ENCODE measurements at places on chromosomes 11 and 22.

DNA sequence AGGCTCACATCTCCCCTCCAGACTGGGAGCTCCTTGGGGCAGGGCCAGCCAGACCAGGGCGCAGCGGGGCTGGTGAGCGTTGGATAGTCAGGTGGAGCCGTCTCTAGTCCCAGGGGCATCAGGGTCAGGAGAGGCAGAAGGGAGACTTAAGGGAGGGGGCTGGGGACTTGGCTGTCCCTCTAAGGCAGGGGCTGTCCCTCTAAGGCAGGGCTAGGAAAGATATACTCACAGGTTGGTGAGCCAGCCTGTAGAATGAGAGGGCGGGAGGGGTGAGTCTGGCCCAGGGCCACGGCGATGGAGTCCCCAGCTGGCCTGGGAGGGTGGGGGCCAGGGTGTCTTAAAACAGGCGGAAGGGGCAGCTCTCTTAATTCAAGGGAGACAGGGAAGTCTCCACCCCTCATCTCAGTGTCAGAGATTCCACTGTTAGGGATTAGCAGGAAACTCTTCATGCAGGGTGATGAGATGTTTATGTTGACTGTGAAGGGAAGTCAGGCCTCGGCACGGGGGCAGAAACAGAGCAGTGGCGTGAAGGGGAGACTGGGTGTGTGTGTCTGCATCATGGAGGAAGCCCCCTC, 11.3 kb downstream of the P2RY2 start:
- no peak for DNase-seq

DNA sequence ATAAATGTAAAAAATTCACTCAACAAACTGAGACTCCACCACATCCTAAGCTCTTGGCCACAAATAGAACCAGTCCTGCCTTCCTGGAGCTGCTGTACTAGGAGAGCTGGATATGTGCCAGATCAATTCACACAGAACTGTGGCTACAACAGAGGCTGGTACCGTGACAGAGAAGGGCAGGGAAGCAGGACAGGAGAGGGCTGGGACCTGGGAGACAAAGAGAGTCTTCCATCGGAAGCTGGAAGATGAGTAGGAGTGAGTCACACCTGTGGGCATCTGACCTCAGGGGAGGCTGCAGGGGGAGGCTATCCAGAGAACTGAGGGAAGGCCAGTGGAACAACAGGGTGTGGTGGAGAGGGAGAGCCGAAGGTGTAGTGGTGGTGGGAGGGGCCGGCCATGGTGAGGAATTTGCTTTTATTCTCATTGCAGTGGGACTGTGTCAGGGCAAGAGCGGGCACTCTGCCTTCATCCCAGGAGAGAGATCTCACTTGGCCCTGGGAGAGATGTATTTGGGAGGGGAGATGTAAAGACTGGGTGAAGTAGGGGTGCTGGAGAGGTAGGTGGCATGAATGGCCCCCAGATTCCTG, 1.9 kb upstream of the LTBP3 start:
- DNase-seq = no peak

GRCh38 chr22:18044548-18045271, 20.3 kb upstream of the MICAL3 start:
- DNase-seq = no peak

DNA sequence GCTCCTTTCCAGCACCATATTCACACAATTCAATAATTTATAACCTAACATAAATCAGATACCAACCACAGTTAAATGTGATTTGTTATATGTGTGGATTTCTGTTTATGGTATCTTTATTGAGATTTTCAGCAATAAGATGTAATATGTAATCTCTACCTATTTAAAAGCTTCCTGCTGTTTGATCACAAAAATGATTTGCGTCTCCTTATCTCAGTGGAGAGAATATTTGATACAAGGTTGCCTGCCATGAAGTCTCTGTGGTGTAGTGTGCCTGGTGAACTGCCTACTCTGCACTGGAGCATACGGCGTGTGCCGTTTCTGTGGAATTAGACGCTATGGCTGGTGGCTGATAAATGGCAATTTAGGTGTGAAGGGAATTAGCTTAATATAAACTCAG, 741.1 kb downstream of the NELL1 start:
- no peak for DNase-seq

DNA sequence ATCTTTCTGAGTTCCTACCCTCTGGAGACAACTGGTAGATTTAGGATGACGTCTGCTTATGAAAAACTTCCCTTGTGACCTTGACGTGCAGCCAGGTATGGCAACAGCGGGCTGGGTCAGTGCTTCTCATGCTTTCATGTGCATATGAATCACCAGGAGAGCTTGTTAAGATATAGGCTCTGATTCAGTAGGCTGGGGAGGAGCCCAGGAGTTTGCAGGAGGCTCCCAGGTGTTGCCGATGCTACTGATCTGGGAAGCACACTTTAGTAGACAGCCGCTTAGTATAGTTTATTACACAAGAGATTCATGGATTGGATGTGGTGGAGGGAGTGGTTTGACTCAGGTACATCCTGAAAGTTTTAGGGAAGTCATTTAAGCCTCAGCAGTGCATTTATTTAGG, 23.8 kb downstream of the DIXDC1 start:
- DNase-seq = no peak

DNA sequence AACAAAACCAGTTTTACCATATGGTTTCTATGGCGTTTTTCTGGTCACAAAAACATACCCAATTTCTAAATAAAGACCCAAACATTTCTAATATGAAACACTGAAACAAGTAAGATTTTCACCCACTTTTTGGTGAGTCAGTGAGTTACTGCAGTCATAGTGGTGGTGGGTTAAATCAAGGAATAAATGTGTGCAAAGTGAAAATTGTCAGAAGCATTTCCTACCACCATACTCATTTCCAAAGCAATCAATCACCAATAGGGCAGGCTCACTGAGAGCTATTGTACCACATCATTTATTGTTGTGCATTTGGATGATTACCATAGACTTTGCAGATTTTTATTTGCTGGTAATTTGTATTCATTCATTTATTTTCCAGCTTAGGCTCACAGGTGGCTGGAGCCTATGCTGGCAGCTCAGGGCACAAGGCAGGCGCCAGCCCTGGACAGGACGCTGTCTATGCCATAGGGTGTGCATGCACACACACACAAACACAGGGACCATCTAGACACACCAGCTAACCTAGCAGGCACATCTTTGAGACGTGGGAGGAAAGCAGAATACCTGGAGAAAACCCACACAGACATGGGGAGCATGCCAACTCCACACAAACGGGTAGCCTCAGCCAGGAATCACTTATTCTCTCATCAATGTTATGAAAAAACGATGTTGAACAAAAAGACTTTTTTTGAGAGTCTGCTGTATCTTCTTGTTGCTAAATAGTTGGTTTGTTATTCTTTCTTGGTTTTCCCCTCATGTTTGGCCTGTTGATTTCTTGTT, 5.1 kb downstream of the FAM118B start:
- no peak for DNase-seq

- no peak for DNase-seq
These were observed 223.8 kb downstream of the BLID start for GRCh38 chr11:121892131-121892681.

DNA sequence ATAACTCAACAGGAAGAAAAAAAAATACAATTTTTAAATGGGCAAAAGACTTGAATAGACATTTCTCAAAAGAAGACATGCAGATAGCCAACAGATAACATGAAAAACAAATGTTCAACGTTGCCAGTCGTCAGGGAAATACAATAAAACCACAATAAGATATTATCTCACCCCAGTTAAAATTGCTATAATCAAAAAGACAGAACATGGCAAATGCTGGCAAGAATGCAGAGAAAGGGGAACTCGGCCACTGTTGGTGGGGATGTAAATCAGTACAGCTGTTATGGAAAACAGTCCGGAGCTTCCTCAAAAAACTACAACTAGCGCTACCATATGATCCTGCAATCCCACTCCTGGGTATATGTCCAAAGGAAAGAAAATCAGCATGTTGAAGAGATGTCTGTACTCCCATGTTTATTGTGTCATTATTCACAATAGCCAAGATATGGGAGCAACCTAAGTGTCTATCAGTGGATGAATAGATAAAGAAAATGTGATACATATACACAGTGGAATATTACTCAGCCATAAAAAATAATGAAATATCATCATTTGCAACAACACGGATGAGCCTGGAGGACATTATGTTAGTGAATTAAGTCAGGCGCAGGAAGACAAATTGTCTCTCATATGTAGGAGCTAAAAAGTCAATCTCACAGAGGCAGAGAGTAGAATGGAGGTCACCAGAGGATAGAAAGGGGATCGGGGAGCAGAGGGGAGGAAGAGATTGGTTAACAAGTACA, 12.2 kb upstream of the CYTH4 start:
- DNase-seq = no peak

DNA sequence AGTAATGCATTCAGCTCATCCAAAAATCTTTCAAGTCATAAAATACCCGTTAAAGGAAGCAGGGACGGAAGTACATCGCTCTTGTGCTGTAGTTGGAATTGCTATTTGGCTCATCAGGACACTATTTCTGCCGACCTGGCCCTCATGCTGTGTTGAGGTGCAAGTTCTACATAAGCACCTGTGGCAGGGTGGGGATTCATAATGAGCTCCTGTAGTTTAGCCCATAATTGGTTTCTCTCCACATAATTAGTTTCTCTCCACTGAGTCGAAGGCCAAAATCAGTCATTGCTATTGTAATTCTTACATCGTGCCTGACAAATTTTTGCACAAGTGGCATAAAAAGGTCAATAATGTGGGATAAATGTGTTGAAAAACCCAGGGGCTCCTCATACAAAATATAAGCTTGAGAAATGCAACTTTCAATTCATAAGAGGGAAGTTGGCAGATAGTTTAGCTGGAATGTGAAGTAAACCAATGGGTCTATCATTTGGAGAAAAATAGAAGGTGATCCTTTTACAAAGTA, 14.9 kb upstream of the ISX start:
- DNase-seq = no peak

- DNase-seq = no peak
These were observed 8.7 kb upstream of the LTO1 start for GRCh38 chr11:69683764-69684333.

DNA sequence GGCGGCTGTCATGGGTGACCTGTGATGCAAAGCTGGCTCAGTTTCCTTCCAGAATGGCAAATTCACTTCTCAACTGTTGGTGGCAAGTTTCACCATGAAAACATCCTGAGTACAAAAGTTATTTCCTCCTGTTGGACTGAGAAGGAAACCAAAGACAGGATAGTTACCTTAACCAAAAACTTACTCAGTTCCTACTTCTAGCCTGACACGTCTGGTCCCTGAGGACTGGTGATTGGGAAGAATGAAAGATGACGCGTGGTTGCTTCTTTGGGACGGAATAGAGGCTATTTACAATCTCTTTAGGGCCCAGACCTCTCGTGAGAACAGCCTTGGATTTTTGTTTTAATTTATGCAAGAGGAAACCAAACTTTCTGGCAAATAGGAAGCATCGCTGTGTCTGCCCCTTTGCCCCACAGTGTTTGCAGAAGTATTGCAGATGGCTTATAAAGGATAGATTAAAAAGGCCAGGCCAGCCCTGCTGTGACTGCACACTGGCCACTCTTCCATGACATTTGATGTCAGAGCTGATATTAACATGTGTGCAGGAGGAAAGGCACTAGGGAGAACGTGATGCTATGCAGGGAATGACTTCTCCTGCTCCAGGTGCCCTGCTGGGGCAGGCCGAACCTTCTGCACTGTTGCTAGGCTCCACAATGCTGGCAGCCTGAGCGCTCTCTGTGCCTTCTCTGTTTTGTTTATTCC, 7.6 kb downstream of the VPS26B start:
- DNase-seq = no peak

DNA sequence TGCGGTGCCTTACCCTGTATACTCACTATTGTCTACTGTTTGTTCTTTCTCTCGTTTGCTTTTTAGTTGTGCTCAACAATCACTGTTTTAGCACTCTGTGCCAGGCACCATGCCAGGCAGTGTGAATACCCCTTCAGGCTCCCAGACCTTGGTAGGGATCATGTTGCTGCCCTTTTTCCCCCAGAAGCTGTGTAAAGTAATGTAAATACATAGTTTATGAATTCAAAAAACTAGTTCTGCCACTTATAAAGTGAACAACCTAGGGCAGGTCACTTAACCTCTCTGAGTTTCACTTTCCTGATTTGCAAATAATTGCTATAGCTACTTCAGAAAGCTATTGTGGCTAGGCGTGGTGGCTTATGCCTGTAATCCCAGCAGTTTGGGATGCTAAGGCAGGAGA, 81.0 kb upstream of the CTSC start:
- DNase-seq = no peak

DNA sequence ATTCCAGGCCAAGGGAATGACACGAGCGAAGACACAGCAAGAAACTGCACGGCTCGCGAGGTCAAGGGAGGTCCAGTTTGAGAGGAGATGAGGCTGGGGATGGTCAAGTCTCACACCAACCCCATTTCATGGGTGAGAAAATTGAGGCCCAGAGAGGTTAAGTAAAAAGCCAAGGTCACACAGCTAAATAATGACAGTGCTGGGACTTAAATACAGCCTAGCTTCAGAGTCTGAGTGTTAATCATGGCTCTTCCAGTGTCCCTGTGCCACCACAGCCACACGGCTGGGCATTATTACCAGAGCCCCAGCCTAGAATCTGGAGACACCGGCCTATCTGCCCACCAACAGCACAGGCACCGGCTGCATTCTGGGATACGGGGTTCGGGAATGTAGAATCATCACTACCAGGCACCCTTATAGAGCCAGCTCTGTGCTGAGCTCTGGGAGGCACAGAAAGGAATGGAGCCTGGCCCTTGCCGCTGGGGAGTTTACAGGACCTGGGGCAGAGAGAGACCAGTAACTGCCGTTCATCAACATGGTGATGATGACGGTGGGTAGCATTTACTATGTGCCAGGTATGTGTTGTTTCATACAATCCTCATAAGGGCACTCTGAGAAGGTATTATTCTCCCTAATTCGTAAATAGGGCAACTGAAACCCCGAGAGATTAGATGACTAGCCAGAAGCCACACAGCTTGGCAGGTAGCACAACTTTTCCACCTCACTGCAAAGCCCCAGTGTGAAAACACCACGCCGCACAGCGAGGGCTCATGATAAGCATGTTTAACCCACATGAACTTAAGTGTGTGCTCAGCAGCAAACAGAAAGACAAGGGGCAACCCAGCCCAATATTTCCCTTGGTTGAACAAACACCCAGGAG, 51.8 kb downstream of the CD6 start:
- DNase-seq = peak; percentile 80

DNA sequence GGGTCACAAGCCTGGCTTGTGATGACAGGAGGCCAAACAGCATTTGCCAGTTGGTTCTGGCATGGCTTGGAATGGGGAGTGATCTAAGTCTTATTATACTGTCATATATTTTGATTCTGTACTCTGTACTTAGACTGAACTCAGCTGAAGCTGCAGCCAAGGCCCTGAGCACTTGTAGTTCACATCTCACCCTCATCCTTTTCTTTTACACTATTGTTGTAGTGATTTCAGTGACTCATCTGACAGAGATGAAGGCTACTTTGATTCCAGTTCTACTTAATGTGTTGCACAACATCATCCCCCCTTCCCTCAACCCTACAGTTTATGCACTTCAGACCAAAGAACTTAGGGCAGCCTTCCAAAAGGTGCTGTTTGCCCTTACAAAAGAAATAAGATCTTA, 843 bp downstream of the OR56B1 start:
- no peak for DNase-seq
